Activated naive CD8-positive, alpha-beta T cell treated with anti-CD3 and anti-CD28 coated beads for 36 hours (primary cell): ENCODE measurements at places on chromosomes 7 and 10. TPM values are rescaled to one million over a fixed set of nuclear protein-coding genes. Genes with fewer than 3 reads are reported as not detected.
A peak's percentile ranks its signal among the peaks of the same experiment; 100 is the strongest.

Gene MBLAC1
- total RNA-seq = 3.3 TPM

GRCh38 chr10:77524281-77524711 is 113.3 kb downstream of the KCNMA1 start:
- H3K4me3 ChIP-seq = no peak overlapping the region
- H3K36me3 ChIP-seq = no peaks in the 10 kb centered on the region
- no peak overlapping the region for H3K27ac ChIP-seq
- no peak for DNase-seq
- peaks cover 13% of the 10 kb centered on the region for H3K27me3 ChIP-seq

Gene NUTM2D
- 1.3 TPM for total RNA-seq

- H3K4me1 ChIP-seq = peaks cover 9% of the 10 kb centered on the region
- no peaks in the 10 kb centered on the region for H3K27me3 ChIP-seq
- H3K4me3 ChIP-seq = no peak overlapping the region
- no peak for DNase-seq
- peaks cover 2% of the 10 kb centered on the region for H3K36me3 ChIP-seq
- no peak overlapping the region for H3K27ac ChIP-seq
Measured at GRCh38 chr7:29965030-29965429, 24.6 kb downstream of the SCRN1 start.

Gene IL2RA
- total RNA-seq = 680 TPM

GRCh38 chr10:110863956-110864355 is 7.8 kb upstream of the PDCD4 start:
- no peak for DNase-seq
- H3K4me3 ChIP-seq = no peak overlapping the region
- H3K27me3 ChIP-seq = no peaks in the 10 kb centered on the region
- H3K36me3 ChIP-seq = peaks cover 6% of the 10 kb centered on the region

- H3K36me3 ChIP-seq = no peaks in the 10 kb centered on the region
- H3K27ac ChIP-seq = no peak overlapping the region
- DNase-seq = no peak
- H3K4me1 ChIP-seq = peaks cover 3% of the 10 kb centered on the region
- H3K4me3 ChIP-seq = no peak overlapping the region
- H3K27me3 ChIP-seq = no peaks in the 10 kb centered on the region
Measured at GRCh38 chr7:6238309-6238925, 34.0 kb downstream of the CYTH3 start.

Gene GIMAP8
- 11.9 TPM for total RNA-seq

DNA sequence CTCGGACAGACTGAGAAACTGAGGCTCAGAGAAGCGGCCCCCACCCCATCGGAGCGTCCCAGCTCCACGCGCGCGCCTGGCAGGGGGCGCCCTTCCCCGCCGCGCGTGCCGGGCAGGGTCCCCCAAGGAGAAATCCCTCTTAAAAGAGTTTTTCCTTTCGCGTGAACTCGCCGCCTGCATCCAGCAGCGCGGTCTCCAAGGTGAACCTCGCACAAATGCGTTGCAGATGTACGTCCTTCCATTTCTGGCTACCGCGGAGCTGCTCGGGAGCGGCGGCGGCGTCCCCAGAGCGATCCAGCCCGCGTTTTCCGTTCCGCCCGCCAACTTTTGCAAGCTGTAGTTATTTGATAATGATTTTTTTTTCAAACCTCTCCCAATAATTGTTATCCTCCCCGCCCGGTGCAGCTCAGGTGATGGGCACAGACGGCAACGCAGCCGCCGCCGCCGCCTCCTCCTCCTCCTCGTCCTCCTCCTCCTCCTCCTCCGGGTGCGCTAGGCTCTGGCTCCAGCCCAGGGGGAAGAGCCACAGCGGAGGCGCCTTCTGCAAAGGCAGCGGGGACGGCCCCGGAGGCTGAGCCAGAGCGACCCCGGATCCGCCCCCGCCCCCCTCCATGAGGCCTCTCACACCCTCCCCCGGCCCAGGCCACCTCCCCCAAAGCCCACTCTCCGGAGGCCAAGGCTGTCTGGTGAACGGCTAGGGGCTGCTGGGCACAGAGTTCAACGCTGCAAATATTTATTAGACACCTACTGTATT is 74.0 kb upstream of the CUX1 start:
- H3K4me3 ChIP-seq = peak overlapping the region; percentile 79
- H3K27me3 ChIP-seq = no peaks in the 10 kb centered on the region
- no peak overlapping the region for H3K27ac ChIP-seq
- H3K4me1 ChIP-seq = peaks cover 31% of the 10 kb centered on the region
- no peaks in the 10 kb centered on the region for H3K36me3 ChIP-seq

Gene SYT15
- total RNA-seq = 0.58 TPM

GRCh38 chr7:157660971-157661610 is 324.3 kb downstream of the DNAJB6 start:
- no peaks in the 10 kb centered on the region for H3K36me3 ChIP-seq
- H3K27ac ChIP-seq = no peak overlapping the region
- H3K4me3 ChIP-seq = no peak overlapping the region
- no peaks in the 10 kb centered on the region for H3K27me3 ChIP-seq
- DNase-seq = no peak

Gene CCL26
- total RNA-seq = not detected

Gene SFRP5
- 0.27 TPM for total RNA-seq

- DNase-seq = no peak
- no peak overlapping the region for H3K4me3 ChIP-seq
- H3K27me3 ChIP-seq = peaks cover 24% of the 10 kb centered on the region
- peaks cover 10% of the 10 kb centered on the region for H3K4me1 ChIP-seq
- H3K36me3 ChIP-seq = no peaks in the 10 kb centered on the region
Measured at GRCh38 chr7:47747160-47747559, 165.2 kb upstream of the TNS3 start.

DNA sequence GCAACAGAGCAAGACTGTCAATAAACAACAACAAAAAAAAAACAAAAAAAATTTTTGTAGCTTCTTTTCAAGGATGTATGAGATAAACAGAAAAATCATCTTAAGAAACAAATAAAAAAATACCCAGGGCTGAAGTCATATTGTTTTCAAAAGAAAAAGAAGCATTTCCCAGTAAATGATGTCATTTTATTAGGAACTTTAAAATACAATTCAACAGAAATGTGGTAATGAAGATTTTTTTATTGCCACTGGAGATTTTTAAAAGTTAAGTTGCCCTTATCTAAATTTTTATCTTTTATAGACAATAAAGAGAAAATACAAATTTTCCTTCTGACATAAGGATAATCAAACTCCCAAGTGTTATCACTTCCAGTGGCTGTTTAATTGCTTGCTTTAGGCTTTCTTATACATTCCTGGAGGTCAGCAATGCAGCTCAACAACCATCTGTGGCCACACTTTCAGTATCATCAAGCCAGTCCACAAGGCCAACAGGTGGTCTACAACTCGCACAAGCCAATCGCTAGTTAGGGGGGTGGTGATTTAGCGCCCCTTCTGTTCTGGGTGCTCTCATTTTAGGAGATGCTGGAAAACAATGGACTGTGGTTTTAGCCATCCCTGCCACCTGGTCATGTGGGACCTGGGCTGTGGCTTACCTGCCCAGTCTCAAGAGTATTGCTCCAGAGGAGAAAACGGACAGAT is 10.8 kb downstream of the SEPHS1 start:
- H3K4me3 ChIP-seq = no peak overlapping the region
- peaks cover 20% of the 10 kb centered on the region for H3K4me1 ChIP-seq
- no peak overlapping the region for H3K27ac ChIP-seq
- DNase-seq = no peak
- H3K27me3 ChIP-seq = no peaks in the 10 kb centered on the region

DNA sequence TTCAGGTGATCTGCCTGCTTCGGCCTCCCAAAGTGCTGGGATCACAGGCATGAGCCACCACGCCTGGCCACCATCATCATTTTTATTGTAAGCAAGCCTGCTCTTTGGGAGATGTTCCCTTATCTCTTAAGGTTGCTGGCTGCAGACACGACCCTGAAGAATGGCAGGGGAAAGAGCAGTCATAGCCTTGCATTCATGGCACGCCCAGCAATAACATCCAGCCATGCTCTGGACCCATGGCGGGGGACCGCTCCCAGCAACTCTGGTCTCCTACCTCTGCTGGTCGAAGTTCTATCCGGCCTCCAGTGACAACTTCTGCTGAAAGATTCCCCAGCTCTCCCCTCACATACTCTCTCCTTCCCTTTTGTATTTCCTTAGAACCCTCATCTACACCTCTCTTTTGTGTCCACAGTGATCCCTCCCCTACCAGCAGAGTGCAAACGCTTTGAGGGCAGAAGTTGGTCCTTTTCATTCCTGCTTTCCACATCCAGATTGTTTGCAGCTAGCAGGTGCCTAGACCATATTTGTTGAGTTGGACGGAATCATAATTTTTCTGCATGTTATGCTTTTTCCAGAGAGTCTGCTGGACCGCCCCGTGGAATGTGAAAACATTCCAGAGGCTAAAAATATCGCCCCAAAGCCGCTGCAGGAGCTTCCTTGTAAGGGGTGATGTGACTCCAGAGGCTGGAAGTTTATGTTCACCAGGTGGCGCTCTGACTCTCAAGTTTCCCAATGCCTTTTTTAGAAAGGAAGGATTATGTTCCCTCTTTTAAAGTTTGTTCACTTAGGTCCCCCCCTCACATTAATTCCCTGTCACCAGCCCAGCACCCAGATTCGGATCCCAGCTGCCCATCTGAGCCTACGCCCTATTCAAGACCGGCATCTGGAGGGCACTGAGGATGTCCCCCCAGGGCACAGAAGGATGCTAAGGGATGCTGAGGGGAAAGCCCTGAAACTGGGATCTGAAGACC is 4.3 kb upstream of the MARVELD1 start:
- peaks cover 4% of the 10 kb centered on the region for H3K36me3 ChIP-seq
- no peak overlapping the region for H3K4me3 ChIP-seq
- DNase-seq = no peak

DNA sequence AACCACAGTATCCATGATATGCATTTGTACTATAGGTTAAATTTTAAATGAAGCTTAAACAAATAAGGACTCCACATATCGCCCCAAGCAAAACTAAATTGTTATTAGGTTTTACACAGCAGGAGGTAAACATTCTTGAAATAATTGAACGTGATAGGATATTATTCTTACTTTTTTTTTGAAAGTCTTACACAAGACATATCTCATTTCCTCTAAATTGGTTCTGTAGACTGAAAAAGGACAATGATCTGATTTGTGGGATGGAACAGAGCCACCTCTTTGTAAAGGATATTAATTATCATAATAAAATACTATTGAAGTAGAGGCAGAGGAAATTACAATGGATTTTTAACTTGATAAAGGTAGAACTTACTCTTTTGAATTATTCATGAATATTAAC is 155.1 kb upstream of the SEMA3D start:
- H3K27ac ChIP-seq = no peak overlapping the region
- no peaks in the 10 kb centered on the region for H3K27me3 ChIP-seq
- no peak overlapping the region for H3K4me3 ChIP-seq

Gene MRLN
- total RNA-seq = not detected

- no peaks in the 10 kb centered on the region for H3K27me3 ChIP-seq
- H3K36me3 ChIP-seq = no peaks in the 10 kb centered on the region
- no peaks in the 10 kb centered on the region for H3K4me1 ChIP-seq
- H3K4me3 ChIP-seq = no peak overlapping the region
- DNase-seq = no peak
- no peak overlapping the region for H3K27ac ChIP-seq
Measured at GRCh38 chr10:116080553-116080952, 192.5 kb downstream of the GFRA1 start.

DNA sequence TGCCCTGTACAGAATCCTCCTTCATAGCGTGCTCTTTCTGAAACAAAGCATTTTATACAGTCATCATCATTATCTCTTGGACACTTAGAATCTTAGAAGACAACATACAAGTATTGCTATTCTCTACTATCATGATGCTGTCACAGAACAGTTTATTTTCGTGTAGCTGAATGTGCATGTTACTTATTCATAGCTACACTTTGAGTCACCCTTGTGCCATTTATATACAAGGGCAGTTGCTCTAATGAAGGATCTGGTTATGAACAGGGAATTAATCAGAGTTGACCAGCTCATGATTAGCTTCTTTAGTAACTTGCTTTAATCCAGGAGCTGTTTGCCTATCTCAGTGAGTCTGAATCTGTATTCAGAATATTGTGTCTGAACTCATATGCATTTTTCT is 11.2 kb downstream of the CASP2 start:
- H3K4me1 ChIP-seq = peaks cover 25% of the 10 kb centered on the region
- DNase-seq = no peak
- H3K4me3 ChIP-seq = no peak overlapping the region
- no peaks in the 10 kb centered on the region for H3K27me3 ChIP-seq

DNA sequence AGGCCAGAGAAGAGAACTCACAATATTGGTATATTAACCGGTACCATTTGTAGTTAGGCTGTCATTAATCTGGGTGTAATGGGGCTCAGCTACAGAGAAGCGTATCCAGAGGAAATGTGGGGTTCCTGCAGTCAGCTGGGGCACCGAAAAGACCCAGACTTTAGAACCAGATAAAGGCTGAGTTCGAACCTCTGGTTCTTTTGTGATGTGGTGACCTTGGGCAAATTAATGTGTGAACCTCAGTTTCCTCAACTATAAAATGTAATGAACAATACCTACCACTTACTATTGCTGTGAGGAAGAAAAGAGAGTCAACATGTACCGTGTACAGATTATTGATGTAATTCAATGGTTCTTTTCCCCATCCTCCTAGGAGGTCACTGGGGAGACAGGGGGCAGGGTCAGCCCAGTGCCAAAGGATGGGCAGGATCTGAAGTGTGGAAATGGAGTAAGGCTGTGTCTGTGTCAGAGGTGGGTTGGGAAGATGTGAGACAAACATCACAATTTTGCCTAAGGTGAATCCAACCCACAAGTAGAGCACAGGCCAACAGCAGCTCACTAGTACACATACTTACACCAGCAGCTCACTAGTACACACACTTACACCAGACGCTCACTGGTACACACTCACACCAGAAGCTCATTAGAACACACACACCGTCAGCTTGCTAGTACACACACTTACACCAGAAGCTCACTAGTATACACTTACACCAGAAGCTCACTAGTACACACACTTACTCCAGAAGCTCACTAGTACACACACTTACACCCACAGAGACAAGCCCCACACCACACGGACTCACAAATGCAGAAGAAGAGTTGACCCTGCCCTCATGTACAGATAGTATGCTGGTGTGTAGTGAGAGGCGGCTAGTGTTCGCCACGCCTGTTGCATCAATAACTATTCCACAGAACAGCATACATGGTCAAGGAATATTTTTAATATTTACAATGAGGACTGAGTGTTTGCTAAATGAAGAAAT is 28.0 kb downstream of the PRSS2 start:
- peak overlapping the region; percentile 99 for H3K27ac ChIP-seq
- no peak for DNase-seq
- peak overlapping the region; percentile 90 for H3K4me3 ChIP-seq
- peaks cover 62% of the 10 kb centered on the region for H3K4me1 ChIP-seq
- peaks cover 83% of the 10 kb centered on the region for H3K36me3 ChIP-seq
